ENCODE measurements at places on chromosomes 12 and 14.

- DNase-seq, result no peak
Measured at GRCh38 chr12:87943023-87943422, 86.2 kb downstream of the C12orf50 start.

DNA sequence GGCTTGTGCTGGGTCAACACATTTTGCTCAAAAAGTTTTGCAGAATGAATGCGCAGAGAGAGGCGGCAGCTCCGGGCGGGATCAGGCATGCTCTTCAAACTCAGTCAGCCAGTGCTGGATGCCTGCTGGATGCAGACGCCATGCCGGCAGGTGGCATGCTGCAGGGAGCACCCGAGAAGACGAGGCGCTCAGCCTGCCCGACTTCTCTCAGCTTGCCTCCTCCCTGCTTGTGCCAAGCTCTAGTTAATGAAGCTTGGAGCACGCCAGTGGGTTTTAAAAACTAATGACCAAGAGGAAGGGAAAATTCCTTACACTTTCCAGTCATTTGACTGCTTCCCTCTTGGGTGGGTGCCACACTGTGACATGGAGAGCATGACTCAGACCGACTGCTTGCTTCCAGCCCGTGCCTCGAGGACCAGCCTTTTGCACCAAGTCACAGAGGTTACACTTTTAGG, 39.8 kb downstream of the SLC24A4 start:
- DNase-seq, result no peak

DNA sequence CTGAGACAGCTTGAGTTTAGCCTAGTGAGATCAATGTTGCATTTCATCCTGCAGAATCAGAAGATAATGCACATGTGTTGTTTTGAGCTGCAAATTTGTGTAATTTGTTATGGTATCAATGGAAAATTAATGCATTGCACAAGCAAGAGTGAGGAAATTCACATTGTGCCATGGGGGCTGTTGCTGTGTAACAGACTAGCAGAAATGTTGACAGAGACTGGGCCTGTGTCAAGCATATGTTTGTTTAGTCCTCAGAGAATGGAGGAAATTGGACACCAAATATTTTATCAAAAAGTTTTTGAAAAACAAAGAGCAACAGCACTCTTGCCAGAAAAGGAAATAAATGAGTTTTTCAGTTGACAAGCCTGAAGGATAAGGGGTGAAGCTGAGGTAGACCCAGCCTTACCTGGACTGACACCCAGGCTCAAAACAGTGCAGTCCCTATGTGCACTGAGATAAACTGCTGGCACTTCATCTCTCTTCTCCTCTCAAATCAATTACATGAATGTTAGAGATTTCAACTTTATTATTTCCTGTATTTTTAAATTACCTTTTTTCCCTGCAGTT, 1150.0 kb downstream of the FSCB start:
- DNase-seq, result no peak

- no peak for DNase-seq
Measured at GRCh38 chr12:26156201-26156871, 31.5 kb upstream of the BHLHE41 start.

DNA sequence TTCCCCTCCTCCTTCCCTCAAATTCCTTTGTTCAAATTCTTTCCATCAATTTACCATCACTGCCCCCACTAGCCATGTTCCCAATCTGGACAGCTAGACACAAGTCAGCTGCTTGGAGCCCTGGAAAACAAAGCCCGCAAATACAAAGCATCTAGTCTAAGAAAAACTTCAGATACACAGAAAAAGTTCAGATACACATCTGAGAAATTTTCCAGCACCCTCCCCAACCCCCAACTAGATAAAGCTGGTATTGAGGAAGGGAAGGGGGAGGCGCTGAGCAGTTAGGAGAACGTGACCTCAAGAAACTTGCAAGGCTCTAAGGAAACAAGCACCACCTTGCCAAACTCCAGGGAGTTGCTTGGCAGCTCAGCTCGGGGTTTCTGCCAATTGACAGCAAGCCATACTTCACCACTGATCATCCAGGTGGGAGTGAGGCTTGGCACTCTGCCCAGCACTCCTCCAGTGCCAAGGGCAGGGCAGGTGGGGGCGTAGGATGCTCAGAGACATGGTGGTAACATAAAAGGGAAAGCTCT, 5.1 kb upstream of the CNIH1 start:
- no peak for DNase-seq

GRCh38 chr12:124171231-124171979, 123.5 kb upstream of the RFLNA start:
- no peak for DNase-seq

GRCh38 chr12:22971247-22971646, 346.3 kb downstream of the ETNK1 start:
- no peak for DNase-seq

GRCh38 chr14:104317492-104317805, 179.1 kb downstream of the KIF26A start:
- no peak for DNase-seq

GRCh38 chr14:39140170-39140569, 26.0 kb downstream of the GEMIN2 start:
- no peak for DNase-seq

DNA sequence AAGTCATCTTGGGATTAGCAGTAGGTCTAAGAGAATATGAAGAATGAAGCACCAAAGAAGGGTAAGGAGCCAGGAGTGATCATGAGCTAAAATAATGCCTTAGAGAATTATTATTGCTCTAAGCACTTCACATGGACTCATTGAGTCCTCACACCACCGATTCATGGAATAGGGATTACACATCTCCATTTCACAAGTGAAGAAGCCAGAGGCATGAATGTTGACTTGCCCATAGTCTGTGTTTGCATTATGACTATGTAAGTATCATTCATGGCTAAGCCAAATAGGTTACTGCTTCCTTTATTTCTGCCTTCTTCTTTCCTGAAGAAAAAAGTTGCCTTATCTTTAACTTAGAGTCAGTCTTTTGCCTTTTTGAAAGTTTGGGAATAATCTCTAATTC, 99.3 kb upstream of the NEDD1 start:
- no peak for DNase-seq

DNA sequence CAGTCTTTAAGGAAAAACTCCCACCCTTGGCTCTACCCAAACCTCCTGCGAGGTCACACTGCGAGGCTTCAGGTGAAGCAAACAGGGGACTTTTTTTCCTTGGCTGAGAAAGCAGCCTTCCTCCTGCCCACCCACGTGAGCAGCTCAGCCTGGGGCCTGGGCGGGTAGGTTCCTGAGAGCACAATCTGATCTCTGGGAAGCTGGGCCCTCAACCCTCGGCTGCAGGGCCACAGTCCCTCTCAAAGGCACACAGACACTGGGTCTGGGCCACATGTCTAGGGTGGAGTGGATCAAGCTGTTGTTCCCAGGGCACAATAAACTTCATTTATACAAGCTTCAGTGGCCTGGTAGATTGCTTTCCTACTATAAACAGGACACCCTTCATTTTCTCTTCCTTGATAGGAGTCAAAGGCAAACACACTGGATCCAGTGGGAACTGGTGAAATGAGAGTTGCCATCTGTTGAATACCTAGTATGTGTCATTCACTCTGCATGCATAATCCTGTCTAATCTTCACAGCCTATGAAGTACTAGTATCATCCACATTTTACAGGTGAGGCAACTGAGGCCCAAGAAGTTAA, 41.3 kb upstream of the PNMA1 start:
- DNase-seq, result no peak

GRCh38 chr12:54201001-54201794, 12.4 kb upstream of the SMUG1 start:
- no peak for DNase-seq

DNA sequence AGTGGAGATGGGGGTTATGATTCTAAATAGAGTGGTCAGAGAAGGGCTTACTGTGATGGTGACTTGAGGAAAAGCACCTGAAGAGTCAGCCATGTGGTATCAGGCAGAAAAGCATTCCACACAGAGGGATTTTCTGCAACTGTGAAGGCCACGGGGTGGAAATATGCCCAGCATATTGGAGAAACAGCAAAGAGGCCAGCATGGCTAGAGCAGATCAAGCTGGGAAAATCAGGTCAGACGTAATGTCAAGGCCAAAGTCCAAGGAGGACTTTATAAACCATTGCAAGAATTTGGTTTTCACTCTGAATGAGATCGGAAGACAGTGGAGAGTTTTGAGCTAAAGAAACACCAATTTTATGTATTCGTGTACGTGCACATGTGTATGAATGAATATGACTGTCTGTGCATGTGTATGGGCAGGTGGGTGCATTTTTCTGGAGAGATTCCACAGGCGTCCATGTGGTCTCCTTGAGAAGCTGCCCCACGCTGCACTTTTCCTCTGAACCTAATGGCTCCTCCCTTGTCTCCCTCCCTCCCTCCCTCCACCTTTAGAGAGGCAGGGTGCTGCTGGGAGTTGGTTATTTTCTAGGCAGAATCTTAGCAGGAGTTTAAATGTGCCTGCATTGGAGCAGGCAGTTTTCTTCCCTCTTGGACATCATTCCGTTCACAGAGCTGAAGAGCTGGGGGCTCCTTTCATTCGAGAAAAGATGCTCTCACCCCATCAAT, 97.4 kb upstream of the PPP4R3A start:
- DNase-seq, result no peak

DNA sequence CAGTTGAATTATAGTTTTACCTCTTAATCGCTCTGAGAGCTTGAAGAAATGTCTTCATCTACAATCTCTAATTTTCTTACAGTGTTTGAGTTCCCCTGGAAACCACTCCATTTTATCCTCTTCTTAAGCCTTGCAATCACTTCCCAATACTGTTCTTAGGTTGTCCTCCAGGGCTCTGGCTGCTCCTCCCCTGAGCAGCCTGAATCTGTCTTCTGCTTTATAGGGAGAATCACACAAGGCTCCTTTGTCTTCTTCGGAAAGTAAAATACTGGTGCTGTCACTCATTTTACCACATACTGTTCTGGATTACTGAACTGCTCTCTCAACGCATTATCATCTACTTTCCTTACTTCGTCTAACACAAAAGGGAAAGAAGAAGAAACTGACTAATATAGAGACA, 133.7 kb downstream of the MDGA2 start:
- DNase-seq, result no peak

DNA sequence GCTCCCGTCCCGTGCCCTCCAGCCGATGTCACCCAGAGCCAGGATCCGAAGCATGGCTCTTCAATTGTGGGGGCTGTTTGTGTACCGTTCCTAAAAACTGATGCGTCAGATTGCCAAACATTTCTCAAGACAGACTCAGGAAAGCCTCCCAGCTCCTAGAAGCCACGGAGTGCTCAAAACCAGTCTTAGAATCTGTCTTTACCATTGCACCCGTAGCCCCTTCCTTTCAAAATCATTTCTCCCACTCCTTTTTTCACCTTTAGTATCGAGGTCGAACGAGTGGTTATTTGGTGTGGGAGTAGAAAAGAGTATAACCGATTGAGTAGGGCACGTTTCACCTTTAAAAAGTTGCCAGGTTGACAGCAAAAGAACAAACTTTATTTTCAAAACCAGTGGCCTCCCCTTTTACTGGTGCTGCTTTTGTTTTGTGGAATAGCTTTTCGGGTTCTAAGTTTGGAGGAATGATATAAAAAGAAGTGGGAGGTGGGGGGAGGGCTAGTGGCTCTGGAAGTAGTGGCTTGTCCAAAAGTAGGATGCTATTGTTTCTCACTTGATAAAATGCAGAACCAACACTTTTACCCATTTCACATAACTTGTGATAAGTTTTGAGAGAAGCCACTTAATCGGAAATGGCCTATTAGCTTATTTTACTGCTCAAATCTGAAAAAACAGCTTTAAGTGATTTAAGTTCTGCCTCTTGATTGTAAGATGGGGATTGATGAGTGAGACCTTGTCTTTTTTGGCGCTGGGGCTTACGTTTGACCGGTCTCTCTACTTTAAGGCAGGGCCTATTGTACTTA, 803 bp downstream of the STK38L start:
- peak; percentile 19 for DNase-seq

DNA sequence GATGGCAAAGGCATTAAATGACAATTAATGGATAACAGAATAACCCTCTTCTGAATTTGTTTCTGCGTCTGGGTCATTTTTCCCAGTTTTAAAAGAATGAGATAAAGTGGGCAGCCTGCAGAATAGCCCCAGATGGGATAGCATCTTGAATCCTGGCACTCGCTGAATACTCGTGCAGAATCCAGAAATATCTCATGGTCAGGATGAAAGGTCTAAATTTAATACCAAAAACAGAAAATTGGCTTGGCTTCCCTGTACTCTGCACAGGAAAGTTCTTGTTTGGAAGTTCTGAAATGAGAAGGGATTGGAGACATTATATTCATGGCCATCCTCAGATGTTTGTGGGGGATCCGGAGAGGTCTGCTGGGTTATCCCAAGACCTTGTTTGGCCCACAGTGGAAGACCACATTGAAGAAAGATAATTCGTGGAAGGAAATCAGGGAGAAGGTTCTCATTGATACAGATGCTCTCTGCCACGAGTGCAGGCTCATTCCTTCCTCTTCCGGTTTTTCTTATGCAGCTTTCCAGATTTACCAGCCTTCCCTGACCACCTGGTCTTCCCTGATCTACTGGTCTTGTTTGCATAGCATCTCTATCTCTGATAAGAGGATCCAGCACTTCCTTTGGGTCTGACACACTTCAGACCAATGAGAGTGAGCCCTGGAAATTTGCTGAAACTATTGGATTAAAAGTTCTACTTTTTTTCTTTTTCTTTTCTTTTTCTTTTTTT, 6.0 kb upstream of the IFT81 start:
- DNase-seq, result no peak

DNA sequence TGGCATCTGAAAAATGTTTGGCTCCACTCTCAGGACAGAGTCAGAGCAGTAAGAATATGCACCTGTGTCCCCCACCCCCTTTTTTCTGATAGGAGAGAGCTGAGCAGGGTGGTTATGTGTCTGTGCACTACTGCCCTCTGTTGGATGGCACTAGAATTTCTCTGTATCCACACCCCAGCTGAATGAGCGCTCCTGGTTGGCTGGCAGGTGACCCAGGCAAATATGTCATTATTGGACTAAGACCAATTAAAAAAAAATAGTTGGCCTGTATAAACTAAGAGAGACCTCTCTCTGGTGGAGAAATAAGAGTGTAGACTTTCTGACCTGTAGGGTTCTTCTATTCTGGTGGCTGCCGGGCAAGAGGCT, 107.0 kb downstream of the PTCSC3 start:
- no peak for DNase-seq

DNA sequence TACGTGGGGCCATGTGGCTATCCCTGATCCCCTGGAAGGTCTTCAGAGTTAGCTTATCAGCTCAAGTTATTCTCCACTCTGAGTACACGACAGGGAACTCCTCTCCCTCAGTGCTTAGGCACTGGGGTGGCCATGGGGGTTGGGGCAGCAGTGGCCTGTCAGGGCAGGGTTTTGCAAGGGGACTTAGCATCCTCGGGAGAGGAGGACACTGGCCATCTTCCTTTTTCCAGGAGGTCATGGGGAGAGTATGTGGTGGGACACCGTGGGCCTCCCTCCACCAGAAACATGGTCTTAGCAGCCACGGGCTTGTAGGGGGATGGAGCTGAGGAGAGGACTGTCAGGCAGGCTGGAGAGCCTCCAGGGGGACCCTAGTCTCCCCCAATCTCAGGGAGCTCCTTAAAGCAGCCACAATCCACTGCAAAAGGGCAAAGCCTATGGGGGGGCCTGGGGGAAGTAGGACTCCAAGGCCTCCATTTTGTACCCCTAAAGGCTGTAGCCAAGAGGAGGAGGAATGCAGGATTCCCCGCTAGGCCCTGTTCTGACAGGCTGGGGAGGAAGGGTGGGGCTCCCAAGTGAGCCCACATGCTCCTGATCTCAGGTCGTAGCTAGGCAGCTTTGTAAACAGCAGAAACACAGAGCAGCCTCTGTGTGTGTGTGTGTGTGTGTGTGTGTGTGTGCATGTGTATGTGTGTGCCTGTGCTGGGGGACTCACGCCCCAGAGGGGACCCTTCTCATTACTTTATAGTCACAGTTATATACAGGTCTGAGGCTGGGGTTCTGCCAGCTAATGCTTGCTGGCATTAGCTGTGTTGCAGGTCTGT, 36.6 kb downstream of the KRT80 start:
- no peak for DNase-seq

GRCh38 chr12:28202374-28203130, 12.3 kb downstream of the CCDC91 start:
- no peak for DNase-seq

All from HS-5 (cell line).